ENCODE measurements at places on chromosomes 11 and 22.
A peak's percentile ranks its signal among the peaks of the same experiment; 100 is the strongest.

GRCh38 chr11:99098258-99098657, 77.5 kb downstream of the CNTN5 start:
- DNase-seq: no peak

DNA sequence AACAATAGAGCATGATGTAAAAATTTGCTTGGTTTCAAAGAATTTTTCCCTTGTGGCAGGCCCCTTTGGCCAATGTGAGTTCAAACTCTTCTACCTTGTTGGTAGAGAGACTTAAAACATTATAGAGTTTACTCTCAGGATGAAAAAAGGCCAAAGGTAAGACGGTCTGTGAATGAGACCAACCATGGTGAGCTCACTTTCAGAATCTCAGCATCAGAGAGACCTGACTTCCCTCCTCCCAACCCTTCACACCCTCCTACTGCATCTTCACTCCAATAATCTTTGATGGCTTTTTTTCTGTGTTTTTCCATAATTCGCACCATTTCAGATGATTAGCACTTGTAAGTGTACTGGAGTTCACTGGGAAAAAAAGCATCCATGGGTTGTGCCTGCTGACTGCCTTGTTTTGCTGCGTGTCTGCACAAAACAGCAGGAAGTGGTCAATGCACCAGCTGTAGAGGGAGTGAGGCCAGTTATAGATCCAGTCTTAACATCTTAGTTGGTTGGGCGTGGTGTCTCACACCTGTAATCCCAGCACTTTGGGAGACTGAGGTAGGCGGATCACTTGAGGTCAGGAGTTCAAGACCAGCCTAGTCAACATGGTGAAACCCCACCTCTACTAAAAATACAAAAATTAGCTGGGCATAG, 64.1 kb downstream of the SLC1A2 start:
- no peak for DNase-seq

DNA sequence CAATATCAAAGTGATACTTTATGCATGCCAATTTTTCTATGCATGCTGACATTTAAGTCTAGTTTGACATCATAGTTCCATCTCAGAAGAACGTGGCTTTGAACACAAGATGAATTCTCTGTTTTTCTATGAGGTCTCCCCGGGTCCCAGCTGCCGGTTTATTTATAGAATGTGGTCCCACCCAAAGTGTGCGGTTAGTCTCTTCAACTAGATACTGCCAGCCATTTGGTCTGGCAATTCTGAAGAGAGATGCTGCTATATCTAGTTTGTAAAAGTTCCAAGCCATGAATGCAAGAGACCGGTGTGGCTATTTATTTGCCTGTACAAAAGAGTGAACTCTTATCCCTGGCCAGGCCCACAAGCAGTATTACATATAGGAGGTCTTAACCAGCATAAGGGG, 9.2 kb downstream of the OR5A2 start:
- DNase-seq: no peak

GRCh38 chr11:65071907-65072630, 11.8 kb downstream of the CDCA5 start:
- no peak for DNase-seq

- DNase-seq: no peak
These were observed 109.2 kb downstream of the ZBTB16 start for GRCh38 chr11:114168691-114169090.

DNA sequence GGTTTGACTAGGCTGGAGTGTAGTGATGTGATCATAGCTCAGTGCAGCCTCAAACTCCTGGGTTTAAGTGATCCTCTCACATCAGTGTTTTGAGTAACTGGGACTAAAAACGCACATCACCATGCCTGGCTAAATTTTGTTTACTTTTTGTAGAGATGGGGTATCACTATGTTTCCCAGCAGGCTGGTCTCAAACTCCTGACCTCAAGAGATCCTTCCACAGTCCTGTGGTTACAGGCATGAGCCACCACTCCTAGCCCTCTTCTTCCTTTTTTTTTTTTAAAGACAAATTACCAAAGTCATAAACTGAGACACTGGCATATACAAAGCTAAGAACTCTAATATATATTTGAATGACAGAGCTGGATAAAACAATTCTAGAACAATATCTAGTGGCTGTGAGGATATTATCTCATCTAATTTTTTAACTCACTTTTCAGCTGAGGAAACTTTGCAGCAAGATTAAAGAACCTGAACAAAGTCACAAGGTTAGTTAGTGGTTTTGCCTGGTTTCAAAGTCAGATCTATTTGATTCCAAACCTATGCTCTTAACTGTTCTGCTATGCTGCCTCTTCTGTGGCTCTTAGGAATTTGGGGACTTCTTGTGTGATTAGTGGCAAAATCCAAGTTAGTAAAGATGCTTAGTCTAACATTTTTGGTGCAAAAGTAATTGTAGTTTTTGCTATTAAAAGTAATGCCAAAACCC, 95.3 kb upstream of the RAG2 start:
- no peak for DNase-seq

DNA sequence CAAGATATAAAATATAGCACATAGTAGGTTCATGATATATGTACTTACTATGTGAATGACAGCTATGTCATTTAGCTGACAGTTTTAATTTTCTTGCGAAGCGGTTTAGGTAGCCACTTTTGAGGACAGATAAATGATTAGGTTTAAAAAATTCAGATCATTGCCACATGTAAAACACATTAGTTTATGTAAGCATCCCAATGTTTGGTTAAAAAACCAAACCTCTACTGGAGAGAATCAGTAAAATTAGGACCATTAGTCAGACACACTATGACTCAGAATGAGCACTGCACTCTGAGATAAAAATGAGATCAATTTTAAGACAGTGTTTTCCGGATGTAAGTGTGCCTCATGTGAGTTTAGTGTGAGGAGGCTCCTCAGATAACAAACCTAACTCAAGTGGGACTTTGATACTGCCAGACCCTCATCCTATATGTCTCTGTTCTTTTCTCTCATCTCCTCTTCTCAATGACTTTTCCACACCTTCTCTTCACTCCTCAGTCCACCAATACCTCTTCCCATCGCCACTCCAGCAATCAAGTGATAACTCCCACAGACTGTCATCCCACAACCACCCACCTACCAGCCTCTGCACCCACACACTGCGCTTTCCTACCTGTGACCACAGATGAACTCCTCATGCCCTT, 6.8 kb upstream of the OR2AT4 start:
- no peak for DNase-seq

DNA sequence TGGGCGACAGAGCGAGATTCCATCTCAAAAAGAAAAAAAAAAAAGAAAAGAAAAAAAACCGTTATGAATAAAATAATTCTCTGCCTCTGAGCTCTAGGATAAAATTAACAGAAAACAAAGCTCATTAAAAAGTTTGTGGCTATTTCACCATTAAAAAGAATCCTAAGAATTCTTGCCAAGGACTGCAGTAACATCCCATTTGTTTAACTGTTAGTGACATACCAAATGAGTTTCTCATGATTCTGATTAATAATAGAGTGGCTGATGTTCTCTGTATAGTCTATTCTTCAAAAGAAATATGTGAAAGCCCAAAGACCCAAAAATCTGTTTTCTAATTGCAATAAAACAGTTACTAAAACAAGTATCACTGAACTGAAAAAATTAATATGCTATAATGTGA, 19.7 kb downstream of the CLNS1A start:
- DNase-seq: no peak

DNA sequence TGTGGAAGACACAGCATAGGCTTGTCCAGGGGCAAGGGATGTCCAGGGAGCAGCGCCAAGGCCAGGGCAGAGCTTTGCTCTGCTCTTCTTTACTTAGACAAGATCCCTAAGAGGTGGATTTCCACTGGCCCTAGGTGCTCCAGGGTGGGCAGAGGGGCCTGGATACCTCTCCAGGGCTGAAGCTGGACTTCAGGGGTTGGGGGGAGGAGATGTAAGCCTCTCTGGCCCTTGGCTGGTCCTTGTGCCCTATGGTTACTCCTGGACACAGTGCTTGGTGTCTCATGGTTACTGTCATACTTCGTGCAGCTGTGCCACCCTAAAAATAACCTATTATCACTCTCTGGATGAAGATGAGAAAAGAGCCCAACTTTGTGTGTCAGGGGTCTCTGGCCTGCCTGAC, 12.9 kb upstream of the KCNJ11 start:
- no peak for DNase-seq

- no peak for DNase-seq
These were observed 45.6 kb downstream of the OR4D9 start for GRCh38 chr11:59556917-59557348.

GRCh38 chr11:91404344-91404743, 820.3 kb upstream of the FAT3 start:
- DNase-seq: no peak

DNA sequence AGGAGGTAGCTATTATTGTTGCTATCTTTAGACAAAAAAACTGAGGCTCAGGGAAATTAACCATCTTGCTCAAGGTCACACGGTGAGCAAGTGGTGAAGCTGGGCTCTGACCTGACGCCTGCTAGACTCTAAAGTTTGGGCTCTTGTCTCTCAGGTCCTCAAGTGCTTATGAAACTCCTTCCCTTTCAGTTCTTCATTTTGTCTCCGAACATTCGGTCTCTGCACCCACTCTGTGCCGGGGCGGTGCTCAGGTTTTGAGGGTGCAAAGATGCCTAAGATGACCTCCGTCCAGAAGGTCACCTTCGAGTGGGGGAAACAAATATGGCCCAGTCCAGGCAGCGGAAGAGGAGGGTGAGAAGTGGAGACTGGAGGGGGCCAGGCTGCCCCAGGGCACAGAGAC, 16.0 kb downstream of the OVOL1 start:
- DNase-seq: no peak

GRCh38 chr11:66879583-66879982, 22.7 kb downstream of the LRFN4 start:
- no peak for DNase-seq

DNA sequence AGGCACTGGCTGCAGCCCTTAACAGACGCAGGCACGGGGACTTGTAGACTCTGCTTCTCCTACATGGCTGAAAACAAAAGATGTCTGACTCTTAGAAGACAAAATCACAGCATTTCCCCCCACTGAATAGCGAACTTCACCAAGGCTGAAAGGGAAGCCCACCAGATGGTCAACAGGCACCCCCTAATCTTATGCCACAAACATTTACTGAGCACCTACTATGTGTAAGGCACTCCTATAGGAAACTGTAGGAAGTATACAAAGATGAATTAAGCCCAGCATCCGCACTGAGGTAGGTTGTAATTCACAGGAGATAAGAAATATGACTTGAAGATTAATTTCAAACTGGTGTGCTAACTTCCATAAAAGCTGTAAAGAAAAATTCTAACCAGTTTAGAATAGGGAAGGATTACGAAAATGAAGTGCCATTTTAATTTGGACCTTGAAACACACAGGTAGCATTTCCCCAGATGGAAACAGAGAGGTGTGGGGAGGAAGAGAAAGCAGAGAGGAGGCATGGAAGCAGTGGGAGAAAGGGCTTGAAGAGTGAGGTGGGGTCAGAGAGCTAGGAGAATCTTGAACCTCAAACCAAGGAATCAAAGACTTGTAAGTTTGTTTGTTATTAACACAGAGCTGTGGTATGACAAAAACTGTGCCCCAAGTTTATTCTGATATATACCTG, 38.1 kb downstream of the NUMA1 start:
- DNase-seq: no peak

- DNase-seq: no peak
These were observed 389.0 kb downstream of the TBC1D22A start for GRCh38 chr22:47151490-47151889.

- no peak for DNase-seq
These were observed 71.0 kb upstream of the KCNQ1OT1 start for GRCh38 chr11:2770761-2771301.

GRCh38 chr11:35277827-35278226, 138.9 kb downstream of the CD44 start:
- no peak for DNase-seq

- DNase-seq: no peak
These were observed 6.5 kb upstream of the IL10RA start for GRCh38 chr11:117979481-117980211.

GRCh38 chr22:23212061-23213021, 32.0 kb downstream of the BCR start:
- peak; percentile 81 for DNase-seq

DNA sequence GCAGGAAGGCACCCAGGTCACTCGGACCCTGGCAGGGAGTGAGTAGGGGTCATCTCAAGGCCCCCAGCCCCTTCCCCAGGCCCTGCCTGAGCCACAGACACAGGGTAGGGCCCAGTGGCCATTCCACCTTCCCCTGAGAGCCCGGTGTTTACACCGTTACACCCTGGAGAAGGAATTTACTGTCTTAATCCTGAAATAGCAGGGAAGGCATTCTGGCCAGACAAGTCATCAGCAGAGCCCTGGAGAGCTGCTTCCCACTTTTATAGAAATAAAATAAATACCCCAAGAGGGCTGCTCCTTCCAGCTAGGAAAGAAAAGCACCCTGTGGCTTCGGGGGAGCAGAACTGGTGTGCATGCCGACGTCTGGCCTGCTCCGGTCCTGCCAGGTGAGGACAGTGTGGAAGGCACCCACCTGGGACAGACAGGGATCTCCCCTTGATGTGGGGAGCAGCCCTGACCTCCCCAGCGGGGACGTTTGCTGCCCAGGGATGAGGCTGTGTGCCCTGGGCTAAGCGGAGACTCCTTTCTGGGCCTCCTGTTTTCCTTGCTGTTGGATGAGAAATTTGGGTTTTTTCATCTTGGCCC, 180.0 kb downstream of the MN1 start:
- no peak for DNase-seq

- DNase-seq: no peak
These were observed 116.2 kb downstream of the KIF18A start for GRCh38 chr11:27991736-27992135.

- DNase-seq: no peak
These were observed 60.9 kb downstream of the CELSR1 start for GRCh38 chr22:46476547-46476941.

GRCh38 chr11:74138572-74138971, 32.2 kb downstream of the C2CD3 start:
- DNase-seq: no peak

GRCh38 chr11:11318961-11319360, 34.1 kb downstream of the CSNK2A3 start:
- no peak for DNase-seq

GRCh38 chr11:69497221-69497787, 15.8 kb downstream of the LINC01488 start:
- DNase-seq: no peak

DNA sequence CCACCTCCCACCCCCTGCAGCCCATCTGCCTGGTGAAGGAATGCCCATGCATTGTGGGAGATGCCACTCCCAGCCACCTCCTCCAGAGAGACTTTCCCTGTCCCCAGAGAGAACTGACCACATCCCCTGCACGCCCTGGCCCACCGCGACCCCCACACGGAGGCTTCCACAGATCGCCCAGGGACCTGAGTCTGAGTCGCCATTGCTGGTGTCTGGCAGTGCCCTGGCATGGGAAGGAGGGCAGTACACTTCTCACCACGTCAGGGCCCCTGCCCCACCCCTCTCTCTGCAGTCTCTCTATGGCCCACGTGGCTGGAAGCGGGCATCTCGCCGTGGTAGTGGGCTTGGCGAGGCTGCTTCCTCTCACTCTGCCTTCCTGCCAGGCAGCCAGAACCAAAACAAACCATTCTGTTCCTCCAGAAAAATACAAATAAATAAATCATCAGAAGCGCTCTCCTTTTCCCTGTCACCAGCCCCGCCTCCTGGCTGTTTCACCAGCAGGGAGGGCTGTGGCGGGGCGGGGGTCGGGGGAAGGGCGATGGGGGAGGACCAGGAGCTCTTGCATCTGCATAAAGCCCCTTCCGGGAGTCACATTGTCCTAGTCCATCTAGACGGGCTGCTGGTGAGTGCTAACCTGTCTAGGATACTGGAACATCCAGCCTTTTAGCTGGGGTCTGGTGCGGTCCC, 20.9 kb downstream of the SHISAL1 start:
- no peak for DNase-seq

- DNase-seq: no peak
These were observed 11.2 kb downstream of the IL10RA start for GRCh38 chr11:117997406-117997805.

- no peak for DNase-seq
These were observed 332.4 kb downstream of the TBC1D22A start for GRCh38 chr22:47094861-47095330.
